ENCODE measurements at places on chromosomes 6 and 20.

DNA sequence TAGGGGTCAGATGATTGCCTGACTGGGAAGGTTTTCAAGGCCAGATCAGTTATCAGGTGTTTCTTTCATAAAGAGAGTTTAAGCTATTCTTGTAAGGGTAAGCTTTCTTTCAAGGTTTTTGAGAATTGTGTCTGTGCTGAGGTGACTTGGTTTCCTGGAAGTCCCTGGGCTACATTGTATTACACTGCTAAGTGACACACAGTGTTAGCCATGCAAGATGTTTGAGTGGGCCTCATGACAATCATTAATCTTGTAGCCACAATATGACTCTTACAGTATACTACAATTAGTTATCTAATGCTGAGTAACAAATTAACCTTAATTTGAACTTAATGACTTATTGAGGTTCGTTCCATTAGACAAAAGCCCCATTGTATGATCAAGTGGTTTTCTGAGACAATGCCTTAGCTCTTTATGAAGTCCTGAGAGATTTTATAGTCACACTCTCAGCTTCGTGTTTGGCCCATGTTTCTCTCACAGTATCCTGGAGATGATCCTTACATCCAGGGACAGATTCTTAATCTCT is 186.7 kb downstream of the RPS12 start:
- no peak for DNase-seq

DNA sequence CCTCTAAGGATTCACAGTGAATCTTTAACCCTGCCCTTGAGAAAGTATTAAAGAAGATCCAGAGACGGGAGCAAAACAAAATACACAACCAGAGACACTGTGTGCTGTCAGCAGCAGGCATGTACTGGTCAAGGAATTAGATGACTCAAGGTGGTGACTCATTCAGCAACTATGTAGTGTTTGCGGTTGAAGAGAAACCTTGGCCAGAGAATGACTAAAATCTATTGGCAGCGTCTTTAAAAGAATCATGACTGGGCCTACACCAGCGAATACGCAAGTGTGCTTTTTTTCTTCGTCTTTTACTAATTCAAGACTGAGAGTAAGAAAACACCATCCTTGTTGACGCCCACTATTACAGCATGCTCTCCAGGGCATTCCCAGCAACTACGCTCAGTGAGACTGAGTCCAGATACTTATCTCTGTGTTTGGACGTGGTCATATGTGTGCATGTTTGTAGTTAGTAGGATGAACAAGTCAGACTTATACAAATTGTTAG is 72.4 kb upstream of the BACH2 start:
- DNase-seq, result peak; percentile 100

GRCh38 chr20:21796059-21796458 is 90.6 kb downstream of the PAX1 start:
- DNase-seq, result no peak

- DNase-seq, result no peak
Observed at GRCh38 chr20:24753130-24753529, 195.9 kb upstream of the CST7 start.

DNA sequence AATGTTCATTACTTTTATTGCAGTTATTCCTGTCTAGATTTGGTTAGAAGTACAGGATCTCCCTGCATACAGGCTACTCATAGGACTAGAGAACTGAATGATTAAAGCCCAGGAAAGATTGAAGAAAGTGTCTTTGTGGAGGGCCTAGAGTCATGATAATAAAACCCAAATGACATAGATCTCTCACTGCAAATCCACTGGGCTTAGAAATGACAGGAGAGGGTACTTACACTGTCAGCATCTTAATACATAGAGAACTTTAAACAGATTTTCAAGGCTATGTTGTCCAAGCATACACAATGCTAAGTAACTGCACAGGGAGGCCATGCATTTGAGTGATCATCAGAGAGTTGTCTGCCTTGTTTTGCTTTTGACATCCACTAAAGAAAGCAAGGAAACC is 383.8 kb upstream of the MAP3K7 start:
- DNase-seq, result no peak

DNA sequence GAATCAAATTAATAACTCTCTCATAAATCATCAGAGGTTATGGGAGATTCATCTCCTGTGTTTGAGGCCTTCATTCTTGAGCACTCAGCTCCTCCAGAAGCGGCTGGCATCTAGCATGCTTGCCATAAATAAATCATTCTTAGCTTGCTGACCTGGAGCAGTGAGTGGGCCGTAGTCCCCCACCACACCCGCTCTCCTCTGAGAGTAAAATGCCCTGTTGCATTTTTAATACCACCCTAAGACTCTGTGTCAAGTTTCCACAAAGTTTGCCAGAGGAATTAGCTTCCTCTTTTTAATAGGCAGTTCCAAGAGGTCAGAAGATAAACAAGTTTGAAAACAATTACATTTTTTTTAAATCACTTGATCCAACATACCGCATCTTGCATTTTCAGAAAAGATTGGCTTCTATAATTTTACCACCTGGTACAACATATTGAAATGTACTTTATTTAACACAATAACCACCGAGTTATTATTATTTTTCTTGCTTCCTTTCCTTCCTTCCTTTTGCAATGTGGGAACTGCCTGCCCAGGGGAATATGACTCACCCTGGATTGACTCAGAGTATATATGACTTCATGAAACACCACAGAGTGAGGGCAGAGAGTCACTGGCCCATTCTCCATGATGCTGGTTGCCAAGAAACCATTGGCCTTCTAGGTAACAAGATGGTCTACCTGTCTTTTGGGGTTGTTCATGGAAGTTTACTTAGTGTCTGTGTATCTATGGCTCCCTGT is 29.4 kb upstream of the CLIC5 start:
- DNase-seq, result peak; percentile 73

DNA sequence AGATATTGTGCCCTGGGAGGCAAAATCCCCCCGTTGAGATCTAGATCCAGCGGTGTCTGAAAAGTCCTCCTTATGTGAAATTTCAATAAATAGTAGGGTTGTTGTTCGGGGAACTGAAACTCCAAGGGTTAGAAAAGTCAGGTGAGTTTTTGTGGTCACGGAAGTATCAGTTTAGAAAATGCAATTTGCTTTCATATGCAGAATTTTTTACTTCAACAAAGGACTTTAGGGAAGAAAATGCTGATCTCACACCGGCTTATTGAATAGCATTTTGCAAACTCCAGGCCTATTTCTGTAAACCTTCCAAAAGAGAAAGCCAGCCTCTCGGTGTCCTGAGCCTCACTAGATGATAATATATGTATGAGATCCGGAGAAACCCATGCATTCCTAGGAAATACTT is 254.7 kb downstream of the TSHZ2 start:
- DNase-seq, result no peak

- DNase-seq, result peak; percentile 52
Observed at GRCh38 chr6:54053881-54054391, 57.3 kb upstream of the MLIP start.

DNA sequence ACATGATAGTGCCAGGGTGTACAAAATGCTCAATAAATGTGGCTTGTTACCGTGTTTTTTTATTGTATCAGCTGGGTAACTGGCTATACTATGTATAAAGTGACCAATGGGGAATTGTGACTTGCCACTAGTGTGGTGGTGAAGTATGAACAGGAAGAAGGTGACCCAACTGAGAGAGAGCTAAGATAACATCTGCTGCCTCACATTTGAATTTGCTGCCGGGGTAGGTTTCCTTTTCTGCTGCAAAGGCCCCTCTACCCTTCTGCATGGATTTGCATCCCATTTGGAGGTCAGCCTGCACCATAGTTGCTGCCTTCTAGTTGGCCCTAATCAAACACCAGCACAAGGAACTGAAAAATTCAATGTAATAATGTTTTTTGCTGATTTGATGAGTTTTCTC is 24.1 kb downstream of the IL17A start:
- DNase-seq, result no peak

- no peak for DNase-seq
Observed at GRCh38 chr6:144338951-144339700, 54.0 kb downstream of the UTRN start.

- DNase-seq, result no peak
Observed at GRCh38 chr6:113095841-113096240, 748.7 kb downstream of the RFPL4B start.

- no peak for DNase-seq
Observed at GRCh38 chr6:124987291-124987690, 25.1 kb downstream of the RNF217 start.

DNA sequence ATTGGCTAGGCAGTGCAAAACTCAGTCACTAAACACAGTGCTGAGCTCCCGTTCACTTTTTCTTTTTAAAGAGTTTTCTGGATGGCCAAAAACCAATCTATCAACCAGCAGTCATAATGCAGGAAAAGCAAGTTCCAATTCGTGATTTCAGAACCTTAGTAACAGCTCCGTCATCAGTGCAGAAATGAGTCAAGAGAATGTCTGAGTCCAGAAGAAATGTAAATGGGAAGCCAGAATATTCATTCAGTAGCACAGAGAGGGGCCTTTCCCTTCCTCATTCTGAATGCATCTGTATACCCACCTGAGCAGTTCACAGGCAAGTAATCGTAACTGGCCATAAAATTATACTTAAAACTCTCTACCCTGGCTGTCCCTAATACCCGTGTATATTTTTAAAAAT is 20.4 kb downstream of the HUS1B start:
- DNase-seq, result no peak

DNA sequence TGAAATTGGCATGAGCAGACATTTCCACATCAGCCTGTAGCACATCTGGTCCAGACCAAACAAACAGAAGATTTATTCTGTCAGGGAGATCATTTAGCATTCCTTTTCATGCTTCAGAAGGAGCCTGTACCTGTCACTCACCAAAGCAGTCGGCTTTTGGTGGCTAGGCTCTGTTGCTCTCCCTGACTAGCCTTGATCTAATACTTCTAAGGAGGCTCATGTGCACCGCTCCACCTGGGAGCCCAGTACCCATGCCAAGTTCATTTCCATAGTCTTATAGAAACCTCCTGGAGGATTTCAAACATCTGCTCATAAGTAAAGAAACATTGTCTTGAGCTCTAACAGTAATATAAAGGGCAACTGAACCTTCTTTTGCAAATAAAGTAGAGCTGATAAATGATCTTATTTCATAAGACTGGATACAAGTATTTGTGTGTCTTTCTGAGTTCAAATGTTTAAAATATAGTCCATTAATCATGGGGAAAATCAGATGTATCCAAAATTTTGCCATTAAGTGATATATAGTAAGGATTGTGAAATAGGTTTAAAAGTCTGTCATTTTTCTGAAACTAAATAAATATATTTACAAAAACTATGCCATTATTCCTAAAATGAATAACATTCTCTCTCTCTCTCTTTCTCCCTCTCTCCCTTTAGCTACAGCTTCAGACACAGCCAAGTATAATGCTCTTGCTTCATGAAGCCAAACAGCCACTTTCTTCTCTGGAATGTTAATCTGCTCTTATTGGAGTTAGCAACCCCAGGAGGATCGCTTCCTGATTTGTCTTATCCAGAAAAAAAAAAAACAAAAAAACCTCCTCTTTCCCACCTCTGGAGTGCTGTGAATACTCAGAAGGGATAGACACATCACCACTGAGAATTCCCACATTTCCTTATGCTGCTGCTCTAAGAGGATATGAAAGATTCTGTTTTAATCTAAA is 192.7 kb upstream of the TFAP2D start:
- no peak for DNase-seq

- DNase-seq, result no peak
Observed at GRCh38 chr6:2175825-2176224, 69.6 kb downstream of the GMDS start.

DNA sequence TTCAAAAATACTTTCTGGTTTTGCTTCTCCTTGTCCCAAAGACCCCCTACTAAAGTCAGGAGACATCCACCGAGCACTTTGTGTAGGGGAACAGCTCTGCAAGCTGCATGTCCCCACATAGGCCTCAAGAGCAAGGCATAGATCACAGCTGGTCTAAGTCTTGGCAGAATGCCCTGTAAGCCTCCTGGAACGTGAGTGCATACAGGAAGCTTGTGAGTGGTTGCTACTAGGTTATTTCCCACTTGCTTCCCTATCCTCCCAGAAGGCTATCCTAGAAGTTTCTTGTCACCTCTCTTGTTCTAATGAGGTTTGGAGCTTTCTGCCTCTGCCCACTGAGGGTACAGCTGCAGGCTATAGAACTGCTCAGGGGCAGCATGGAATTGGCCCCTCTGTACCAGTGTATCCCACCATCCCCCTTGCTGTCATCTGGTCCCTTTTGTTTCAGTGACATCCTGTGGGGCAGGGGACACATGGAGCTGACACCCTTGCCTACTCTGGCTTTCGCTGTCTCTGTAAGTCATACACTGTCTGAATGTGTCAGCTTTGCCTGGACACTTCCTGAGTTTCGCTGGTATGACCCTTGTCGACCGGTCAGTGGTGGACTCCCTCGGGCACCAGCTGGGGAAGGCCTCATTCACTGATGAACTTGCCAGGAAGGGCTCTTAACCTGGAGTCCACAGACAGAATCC is 35.6 kb upstream of the KCNK16 start:
- peak; percentile 23 for DNase-seq

- no peak for DNase-seq
Observed at GRCh38 chr6:37142050-37142614, 27.8 kb upstream of the PIM1 start.

- no peak for DNase-seq
Observed at GRCh38 chr20:51525241-51526105, 17.0 kb downstream of the NFATC2 start.

DNA sequence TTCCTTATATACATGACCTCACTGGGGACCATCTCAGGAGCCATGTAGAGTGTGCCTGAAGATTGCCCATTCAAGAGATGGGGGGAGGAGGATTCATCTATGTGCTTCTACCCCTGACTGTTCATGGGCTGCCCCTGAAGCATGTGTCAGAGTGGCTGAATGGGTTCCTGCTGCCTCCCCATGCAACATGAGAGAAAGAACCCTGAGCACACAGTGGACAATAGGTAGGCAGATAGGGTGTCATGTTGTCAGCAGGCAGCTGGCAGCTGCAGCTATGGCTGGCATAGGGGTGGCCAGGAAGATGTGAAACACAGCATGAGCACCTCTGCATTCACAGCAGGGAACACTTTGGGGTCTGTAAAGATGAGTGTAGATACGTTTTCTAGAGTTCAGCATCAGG is 208.4 kb upstream of the CNR1 start:
- DNase-seq, result no peak

- no peak for DNase-seq
Observed at GRCh38 chr6:7073821-7074525, 33.8 kb upstream of the RREB1 start.

- DNase-seq, result no peak
Observed at GRCh38 chr6:43086022-43086658, 10.0 kb downstream of the PTK7 start.

Measured in fibroblast of the conjunctiva (primary cell).